ENCODE measurements at places on chromosomes 7 and 10.

- DNase-seq: no peak
These were observed 58.7 kb upstream of the GDF10 start for GRCh38 chr10:47241256-47241655.

DNA sequence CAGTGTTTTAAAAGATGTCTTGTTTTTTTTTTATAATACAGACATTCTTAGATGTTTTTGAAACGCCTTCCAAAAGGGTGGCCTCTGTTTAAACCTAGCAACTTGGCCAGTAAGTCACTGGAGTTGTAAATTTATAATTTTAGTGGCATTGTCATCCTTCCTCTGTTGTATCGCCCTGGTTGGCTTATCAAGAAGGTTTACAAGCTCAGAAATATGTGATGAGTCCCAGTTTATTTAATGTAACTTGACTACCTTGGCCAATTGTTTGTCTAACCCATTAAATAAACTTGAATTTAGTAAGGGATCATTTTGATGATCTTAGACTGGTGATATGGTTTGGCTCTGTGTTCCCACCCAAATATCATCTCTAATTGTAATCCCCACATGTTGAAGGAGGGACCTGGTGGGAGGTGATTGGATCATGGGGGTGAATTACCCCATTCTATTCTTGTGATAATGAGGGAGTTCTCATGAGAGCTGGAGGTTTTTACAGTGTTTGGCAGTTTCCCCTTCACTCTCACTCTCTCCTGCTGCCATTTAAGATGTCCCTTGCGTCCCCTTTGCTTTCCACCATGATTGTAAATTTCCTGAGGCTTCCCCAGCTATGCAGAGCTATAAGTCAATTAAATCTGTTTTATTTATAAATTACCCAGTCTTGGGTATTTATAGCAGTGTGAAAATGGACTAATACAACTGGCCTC lies 13.4 kb upstream of the NT5C3A start:
- DNase-seq: no peak

DNA sequence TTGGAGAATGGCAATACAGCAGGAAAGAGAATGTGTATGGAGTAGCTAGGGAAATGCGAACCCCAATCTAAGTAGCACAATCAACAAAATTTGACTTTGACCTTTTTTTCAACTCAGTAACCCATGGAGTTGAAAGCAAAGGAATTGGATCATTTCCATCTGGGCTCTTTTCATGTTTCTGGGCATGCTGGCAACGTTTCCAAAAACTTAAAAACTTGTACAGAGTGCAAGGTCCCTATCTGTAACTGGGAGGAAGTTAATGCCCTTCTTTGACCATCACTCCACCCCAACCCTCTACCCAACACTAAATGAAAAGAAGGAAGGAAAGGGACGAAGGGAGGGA lies 1.3 kb upstream of the HIBADH start:
- DNase-seq: no peak

GRCh38 chr7:103541026-103541425 lies 95.0 kb upstream of the SLC26A5 start:
- DNase-seq: no peak

DNA sequence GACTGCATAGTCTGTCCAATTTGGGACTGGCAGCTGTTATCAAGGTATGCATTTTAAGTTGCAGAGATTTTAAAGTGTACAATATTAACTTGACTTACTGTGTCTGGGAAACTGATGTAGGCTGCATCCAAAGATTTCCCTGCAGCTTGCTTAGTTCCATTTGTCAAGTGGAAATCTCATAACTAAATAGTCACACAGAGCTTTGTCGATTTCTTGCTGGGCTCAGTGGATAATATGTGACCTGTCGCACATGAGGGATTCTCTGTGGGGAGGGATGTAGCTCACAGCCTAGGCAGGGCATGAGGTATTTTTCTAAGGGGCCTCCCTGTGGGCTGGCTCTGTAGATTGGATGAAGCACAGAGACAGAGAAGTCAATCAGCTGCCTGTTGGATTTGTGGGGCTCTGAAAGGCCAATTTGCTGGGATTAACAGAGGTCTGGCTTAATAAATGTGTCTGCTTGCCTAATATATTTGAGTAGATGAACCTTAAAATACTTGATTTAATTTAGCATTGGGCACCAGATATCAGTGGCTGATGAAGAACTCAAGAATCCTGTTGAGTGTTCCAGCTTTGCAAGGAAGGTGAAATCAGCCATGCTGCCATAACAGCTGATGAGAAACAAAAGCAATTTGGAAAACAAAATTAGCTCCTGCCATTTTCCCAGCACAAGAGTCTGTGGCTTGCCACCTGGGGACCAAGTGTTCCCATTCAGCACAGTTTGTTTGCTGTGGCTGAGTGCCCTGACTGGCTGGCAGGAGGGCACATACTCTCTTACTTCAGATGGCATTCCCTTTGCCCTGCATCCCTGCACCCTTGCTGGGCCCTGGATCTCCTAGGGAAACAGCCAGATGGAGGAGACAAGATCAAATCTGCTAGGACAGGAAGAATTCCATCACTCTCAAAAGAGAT lies 598.5 kb downstream of the SORCS3 start:
- no peak for DNase-seq

DNA sequence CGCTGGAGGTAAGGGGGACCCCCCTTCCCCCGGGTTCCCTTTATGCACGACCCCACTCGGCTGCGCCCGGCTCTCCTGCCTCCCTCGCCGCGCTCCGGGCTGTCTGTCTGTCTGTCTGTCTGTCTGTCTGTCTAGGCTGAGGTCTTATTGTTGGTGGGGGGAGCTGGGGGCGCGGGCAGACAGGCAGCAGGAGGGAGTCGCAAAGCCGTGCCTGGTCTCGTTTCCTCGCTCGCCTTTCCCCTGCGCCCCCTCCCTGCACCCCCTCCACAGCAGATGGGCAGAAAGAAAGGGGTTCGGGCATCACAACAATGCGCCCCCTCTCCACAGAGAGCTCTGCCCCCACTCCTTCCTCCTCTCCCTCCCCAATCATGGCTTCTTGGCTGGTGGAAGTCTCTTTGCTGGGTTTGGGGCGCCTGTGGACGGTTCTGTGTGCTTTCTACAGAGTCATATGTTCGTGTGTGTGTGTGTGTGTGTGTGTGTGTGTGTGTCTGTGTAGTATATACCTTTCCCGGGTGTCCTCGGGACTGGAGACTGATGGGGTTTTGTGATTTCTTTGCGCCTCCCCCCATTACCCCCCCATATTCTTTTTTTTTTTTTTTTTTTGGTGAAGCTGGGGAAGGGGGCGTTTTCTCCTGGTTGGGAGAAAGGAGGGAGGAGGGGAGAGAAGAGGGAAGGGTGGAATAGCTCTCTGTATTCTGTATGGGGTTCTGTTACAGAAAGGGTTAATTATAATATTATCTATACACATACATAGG lies 1.9 kb downstream of the AUTS2 start:
- no peak for DNase-seq

- DNase-seq: no peak
These were observed 9.9 kb downstream of the SKIDA1 start for GRCh38 chr10:21515361-21516241.

- no peak for DNase-seq
These were observed 398.8 kb upstream of the NFE2L3 start for GRCh38 chr7:25752967-25753791.

GRCh38 chr10:68989317-68989990 lies 851 bp downstream of the KIFBP start:
- no peak for DNase-seq

GRCh38 chr10:124049484-124049883 lies 43.9 kb downstream of the CHST15 start:
- no peak for DNase-seq

DNA sequence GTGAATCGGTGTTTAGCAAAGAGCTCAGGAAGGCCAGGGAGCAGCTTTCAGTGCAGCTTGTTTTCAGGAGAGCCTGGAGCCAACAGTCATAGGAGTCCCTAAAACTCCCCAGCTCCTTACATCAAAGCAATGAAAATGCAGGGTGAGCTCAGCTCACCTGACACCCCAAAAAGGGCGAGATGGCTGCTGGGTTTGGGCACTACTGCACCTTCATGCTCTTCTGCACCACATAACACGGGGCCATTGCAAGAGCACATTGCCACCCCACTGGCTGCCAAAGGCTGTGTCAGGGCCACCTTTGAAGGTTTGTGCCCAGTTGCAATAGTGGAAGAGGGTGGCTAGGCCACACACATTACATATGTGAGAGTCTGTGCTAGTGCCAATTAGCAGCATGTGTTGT lies 25.0 kb upstream of the FRMD4A start:
- DNase-seq: no peak

DNA sequence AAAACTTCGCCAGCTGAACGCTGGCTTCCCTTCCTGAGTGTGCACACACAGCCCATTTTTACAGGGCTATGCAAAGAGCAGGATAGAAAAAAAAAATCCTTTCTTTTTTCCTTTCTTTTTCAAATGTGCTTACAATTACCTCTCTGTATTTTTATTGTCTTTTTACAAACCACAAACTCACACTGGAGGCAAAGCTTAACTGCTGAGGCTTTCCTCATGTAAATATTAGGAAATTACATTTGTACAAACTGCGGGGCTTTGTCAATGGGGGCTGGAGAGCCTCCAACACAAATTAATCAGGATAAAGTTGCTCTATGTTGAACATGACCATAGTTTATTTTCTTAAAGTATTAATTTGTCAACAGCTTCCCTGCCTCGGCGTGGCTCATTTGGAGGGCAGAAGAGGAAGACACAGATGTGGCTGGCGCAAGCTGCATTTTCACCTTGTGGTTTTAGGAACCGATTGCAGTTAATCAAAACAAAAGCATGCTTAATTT lies 411.7 kb upstream of the MKI67 start:
- DNase-seq: no peak

DNA sequence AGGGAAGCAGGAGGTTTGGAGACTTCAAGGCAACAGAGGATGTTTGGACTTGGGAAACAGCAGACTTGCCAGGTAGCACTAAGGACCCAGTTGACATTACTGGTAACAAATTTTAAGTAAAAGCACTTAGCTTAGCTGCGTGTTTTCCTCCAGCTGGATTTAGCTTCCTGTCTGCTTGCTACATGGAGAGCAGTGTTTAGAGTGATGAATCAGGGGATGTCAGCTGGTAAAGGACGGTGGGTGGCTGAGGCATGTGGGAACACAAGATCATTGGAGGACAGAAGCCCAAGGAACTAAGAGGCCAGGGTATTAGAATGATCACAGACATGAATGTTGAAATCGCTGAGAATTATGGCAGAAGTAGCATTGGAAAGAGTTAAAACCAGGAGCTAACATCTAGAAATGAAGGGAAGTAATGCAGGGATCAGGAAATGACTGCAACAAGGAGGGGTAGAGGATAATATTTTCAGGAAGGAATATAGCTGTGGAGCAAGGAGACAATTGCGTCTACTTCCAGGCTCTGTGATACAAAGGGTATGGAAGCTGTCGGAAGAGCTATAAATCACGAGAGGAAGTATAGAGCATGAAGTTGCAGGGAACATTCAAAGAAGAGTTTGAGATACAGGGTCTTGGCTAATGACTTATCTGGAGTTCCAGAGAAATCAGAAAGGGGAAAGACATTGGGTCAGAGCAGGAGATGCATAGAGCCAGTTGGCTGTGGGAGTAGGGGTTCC lies 34.4 kb downstream of the CALD1 start:
- DNase-seq: no peak

DNA sequence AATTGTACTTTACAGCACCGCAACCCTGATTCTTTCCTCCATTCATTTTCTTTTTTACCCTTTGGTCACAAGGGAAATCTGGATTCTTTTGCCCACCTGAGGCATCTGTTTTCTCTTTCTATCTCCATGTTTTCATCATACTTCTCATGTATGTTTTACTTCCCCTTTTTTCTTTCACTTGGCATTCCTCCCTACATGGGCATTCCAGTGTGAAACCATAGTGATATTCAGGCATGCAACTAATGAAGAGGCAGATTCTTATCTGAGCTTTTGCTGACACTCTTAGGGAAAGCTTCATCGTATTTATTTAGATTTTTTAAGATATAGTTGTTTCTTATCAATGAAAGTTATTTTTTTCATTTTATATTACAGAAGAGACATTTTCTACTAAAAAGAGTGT lies 405.2 kb upstream of the TEX47 start:
- DNase-seq: no peak

DNA sequence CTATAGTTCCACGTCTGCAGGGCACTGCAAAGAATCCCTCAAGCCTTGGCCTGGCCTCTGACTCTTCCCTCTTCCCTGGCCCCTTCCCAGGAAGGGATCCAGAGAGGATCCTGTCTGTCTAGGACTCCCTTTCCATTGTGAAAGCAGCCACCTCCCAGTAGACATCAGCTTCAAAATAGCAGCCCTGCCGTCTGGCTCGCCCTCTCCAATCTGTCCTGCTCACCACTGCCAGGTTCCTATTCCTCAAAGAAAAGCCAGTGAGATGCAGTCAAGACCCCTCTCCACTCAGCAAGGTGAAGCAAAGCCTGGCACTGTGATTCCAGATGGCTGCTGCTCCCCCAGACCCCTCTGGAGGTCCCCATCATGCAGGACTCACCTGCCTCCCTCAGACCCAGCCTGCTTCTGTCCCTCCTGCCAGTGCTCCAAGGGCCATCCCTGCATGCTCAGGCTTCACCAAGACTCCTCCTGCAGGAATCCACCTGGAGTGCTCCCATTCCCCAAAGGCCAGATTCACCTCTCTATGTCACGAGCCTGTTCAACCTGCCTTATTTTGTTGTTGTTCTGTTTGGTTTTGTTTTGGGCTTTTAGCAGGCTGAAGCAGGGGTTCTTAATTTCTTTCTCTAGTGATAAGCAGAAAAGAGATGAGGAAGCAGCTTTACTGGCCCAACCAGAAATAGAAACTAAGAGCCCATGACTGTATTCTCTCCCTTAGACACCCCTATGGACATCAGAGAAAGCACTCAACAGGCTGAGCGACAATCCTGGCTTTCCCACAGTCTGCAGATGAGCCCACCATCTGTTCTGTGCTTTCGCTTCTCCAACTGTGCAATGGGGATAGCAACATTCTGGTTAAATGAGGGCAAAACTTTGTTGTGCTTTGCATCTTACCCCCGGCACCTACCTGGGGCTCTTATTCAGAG lies 305.1 kb downstream of the GRID1 start:
- no peak for DNase-seq

DNA sequence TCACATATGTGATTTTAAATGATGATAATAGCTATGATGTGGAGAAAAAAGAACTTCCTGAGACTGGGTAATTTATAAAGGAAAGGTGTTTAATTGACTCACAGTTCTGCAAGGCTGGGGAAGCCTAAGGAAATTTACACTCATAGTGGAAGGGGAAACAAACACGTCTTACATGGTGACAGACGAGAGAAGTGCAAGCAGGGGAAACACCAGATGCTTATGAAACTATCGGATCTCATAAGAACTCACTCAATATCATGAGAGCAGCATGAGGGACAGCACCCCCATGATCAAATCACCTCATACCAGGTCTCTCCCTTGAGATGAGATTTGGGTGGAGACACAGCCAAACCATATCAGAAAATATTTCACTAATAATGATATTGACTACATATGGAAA lies 4.1 kb upstream of the LIPN start:
- DNase-seq: no peak

GRCh38 chr7:151430391-151431205 lies 9.3 kb downstream of the CRYGN start:
- no peak for DNase-seq

Data from GM04503 (cell line).